ENCODE measurements at places on chromosomes 7 and 10.

DNA sequence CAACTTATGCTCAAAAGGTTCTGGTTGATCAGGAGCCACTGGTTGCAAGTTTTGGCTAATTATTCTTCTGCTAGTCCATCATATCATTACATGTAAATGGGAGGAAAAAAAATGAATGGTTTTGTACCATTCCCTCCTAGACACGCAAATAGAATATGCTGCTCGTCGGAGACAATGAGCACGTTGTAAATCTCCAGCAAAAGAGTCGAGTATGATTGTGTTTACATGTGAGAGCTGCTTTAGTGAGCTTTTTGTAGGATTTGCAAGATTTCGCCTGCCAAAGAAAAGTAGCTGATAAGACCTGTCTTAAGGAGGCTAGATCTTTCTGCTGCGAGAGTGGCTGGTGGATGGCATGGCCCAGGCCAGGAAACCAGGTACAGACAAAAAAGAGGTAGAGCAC lies 109.0 kb downstream of the ZMYND11 start:
- DNase-seq, result no peak

GRCh38 chr10:80487791-80488538 lies 33.9 kb downstream of the TSPAN14 start:
- DNase-seq, result peak; percentile 74

DNA sequence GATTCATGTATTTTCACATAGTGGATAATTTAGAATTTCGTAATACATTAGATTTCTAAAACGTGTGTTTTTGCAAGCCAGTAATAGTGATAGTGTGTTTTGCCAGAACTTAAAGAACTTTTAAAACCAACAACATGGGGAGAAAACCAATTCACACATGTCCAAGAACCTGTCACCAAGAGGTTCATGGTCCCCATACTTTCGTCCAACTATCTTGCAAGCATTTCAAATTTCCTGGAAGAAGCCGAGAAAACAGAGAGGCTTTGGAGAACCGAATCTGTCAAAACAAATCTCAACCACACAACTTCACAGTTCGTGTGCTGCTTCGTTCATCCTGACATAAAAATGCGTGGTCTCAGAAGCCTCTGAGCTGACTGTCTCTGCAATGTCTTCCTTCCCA lies 31.9 kb downstream of the GFRA1 start:
- DNase-seq, result no peak

DNA sequence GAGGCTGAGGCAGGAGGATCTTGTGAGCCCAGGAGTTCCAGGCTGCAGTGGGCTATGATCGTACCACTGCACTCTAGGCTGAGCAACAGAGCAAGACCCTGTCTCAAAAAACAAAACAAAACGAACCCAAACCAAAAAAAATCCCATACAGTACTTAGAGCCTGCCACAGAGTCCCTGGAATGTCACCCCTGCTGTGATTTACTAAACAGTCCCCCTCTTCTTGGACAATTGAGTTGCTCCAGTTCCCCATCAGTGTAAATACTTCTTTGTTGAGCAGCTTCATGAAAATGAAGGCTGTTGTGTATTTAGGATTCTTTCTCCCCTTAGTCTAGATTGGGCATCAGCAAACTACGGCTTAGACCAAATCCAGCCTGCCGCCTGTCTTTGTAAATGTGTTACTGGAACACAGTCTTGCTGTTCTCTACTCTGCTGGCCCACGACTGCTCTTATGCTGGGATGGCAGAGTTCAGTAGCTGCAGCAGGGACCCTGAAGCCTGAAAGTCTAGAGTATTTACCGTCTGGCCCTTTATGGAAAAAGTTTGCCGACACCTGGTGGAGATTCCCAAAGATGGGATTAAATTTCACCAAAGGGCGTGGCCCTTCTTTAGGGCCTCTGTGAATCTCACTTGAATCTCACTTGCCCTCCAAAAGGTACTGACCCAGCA lies 57.8 kb downstream of the PALD1 start:
- DNase-seq, result no peak

DNA sequence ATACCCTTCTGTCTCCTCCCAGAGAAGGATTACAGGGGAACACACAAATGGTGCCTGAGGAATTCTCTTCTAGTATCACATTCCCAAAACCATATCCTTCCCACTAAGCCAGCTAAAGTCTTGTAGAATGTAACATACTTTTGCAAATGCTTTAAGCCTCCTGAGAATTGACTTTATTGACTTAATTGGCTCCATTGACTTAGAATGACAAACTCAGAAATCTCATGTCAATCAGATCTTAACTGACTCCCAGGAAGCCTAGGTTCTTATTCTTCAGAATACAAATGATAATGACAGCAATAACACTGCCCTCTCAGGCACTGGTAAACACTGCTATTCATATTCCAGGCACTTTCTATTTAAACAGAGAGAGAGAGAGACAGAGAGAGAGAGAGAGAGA lies 356.9 kb upstream of the PRKCQ start:
- DNase-seq, result no peak

GRCh38 chr7:105935250-105935649 lies 27.8 kb upstream of the CDHR3 start:
- no peak for DNase-seq

DNA sequence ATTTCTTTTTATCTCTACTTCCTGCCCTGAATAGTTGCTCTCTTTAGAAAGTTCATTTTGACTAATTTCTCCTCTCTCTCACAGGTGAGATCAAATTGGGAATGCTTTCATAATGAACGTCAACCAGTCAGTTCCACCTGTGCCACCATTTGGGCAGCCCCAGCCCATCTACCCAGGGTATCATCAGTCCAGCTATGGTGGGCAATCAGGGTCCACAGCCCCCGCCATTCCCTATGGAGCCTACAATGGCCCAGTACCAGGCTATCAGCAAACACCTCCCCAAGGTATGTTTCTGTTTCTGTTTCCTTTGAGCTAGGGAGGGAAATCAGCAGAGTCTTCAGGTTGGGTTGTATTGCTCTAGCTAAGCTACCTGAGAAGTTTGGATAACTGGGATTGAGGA lies 2.5 kb downstream of the SEC24C start:
- DNase-seq, result no peak

- DNase-seq, result no peak
These were observed 6.2 kb upstream of the IFIT2 start for GRCh38 chr10:89295597-89295996.

- DNase-seq, result no peak
These were observed 407.4 kb downstream of the KCNMA1 start for GRCh38 chr10:77230194-77230593.

DNA sequence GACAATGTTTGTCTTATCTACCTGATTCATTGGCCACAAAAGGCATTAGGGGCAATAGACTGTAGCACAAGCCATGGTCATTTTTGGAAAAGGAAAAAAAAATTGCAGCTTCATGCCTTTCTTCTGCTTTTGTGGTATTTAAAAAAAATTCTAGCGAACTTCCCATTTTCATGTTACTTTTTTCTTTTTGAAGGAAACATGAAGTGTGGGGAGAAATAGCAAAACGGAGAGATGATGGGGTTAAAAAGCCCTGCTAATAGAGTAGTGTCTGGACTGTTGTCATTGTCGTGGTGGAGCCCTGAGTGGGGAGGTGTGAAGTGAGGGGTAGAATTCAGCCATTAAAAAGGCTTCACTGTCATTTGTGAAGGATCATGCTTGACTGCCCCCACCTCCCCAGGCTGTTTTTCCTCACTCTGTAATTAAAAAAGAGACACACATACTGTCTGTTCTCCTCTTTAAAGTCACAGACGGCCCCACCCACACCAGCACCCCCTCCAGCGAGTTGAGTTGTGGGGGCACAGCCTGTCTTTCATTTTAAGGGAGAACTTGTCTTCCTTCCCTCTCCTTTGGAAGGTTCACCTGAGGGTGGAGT lies 272.4 kb downstream of the CREB5 start:
- no peak for DNase-seq

DNA sequence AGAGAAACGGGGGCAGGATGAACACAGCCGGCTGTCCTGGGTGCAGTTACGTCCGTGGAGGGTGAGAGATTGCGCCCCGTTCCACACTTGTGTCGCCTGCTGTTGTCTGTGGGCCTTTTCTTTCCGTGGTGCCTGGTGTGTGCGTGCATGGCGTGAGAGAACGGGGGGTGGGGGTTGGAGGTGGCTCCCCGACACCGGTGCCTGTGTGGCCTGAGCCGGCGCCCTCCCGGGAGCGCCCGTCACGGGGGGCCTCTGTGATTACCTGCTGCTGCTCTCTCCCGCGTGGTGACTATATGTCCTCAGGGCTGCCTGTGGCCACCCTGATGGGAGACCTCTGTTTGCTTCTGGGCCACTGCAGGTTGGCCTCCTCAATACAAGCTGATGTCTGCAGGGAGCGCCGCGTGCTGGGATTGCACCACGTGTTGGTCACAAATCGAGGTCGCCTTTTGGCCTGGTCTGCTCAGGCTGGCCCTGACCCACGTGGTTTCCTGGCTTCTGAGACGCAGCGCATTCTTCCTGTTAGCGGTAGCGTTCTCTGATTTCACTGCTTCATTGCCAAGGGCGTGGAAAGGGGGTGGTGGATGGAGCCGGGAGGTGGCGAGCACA lies 10.9 kb upstream of the AP5Z1 start:
- no peak for DNase-seq

GRCh38 chr10:120017733-120018417 lies 125.3 kb downstream of the SEC23IP start:
- no peak for DNase-seq

Measured in aorta (tissue), 5 donors.